ENCODE measurements at places on chromosomes 11 and 22.

DNA sequence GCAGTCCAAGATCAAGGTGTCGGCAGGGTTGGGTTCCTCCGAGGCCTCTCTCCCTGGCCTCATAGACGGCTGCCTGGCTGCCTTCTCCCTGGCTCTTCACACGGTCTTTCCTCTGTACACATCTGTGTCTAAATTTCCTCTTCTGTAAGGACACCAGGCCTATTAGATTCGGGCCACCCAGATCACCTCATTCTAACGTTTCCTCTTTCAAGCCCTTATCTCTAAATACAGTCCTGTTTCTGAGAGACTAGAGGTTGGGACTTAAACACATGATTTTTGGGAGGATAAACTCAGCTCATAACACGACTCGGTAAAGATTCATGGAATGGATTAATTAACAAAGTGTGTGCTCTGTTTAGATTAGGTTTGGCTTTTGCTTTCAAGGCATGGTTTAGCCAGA, 136.0 kb upstream of the SORL1-AS1 start:
- no peak for DNase-seq

DNA sequence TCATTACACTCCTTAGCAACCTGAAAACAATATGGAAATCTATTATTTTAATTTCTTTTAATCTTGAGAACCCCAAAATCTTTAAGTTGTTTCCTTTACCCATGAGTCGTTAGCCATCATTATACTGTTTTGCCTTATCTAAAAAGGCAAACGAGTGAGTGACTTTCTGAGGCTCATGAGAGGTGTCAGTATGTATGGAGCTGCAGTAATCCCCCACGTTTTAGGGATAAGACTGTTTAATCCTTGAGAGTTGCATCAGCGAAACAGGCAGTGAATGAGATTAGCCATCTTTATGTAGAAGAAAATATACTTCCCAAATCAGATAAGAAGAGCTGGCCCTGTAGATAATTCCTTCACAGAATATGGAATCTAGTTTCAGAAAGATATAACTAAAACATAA, 1147.0 kb downstream of the DLG2 start:
- no peak for DNase-seq

DNA sequence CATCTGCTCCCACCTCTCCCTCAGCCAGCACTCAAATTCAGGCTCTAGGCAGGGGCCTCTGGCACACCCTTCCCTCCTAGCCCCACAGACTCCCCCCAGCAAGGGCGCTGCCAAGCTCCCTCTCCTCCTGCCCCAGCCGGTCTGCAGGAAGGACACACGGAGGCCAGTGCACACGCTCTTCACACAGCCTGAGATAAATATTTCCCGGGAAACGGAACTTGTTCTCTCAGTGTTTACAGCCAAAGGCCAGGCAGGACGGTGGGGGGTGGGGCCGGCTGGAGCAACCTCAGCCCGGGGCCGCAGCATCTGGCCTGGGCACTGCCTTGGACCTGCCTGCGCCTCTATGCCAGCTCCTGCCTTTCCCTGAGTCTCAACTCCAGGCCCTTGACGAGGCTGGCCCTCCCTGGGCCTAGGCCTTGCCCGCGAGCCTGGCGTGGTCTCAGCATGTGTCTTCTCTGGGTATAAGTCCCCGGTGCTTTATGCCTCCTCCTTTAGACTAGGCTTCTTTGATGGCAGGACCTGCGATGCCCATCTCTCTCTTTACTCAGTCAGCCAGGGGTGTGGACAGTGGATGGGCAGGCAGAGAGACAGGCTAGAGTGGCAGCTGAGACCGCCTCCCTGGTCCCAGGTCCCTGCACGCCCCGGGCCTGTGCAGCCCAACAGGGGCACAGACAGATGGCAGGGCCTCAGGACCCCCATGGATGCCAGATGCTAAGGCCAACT, 48.4 kb downstream of the PDE2A start:
- DNase-seq = no peak

GRCh38 chr22:45842291-45842991, 134.5 kb downstream of the WNT7B start:
- no peak for DNase-seq

DNA sequence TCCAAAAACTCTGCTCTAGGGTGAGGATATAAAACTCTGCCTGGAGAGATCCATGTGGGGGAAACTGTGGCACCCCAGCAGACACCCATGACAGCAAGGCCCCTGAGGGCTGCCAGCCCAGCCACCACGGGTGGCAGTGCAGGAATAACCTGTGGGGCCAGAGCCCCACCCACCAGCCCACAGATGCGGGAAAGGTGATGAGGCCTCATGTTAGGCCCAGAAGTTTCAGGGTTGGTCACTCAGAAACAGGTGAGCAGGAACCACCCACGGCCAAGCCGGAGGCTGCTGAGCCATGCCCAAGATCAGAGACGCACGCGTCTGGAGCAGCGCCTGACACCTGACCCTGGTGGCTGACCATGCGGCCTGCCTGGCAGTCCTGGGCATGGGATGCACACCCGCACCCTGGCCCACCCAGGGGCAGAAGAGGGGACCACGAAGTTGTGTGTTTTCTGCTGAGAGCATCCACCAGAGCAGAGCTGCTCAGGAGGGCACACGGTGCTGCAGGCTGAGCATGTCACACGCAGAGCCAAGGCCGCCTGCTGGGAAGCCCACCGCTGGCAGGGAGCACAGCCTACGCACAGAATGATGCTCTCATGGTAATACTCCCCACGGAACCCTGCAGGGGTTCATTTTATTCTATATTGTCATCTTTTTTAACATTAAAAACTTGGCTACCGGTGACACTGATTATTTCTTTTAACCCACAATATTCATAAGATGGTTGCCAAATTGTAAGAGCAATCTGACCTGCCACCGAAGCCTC, 41.2 kb downstream of the DUSP8 start:
- no peak for DNase-seq

- no peak for DNase-seq
Measured at GRCh38 chr22:20191000-20191515, 40.2 kb upstream of the CCDC188 start.

DNA sequence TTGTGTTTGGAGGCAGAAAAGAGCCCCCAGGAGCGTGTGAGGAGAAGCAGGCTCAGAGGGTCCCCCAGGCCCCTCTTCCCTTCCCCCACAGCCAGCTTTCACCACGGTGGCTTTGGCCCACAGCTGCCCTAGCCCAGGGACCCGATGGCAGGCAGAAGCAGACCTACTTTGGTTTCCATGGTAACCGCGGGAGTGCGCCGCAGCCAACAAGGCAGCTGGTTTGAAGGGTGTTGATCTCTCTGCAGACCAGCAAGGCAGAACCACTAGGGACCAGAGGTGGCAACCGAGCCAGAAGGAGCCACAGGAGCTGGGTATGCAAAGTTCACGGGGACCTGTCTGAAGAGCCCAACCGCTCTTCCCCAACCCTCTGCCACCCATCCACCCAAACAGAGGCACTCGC, 69.4 kb downstream of the BUD13 start:
- peak; percentile 38 for DNase-seq

GRCh38 chr22:24463071-24463760, 31.9 kb upstream of the UPB1 start:
- no peak for DNase-seq

All from RWPE2 (cell line).